A673 (cell line): ENCODE measurements at places on chromosomes 3 and 15. TPM values are rescaled to one million over a fixed set of nuclear protein-coding genes. Genes with fewer than 3 reads are reported as not detected.

DNA sequence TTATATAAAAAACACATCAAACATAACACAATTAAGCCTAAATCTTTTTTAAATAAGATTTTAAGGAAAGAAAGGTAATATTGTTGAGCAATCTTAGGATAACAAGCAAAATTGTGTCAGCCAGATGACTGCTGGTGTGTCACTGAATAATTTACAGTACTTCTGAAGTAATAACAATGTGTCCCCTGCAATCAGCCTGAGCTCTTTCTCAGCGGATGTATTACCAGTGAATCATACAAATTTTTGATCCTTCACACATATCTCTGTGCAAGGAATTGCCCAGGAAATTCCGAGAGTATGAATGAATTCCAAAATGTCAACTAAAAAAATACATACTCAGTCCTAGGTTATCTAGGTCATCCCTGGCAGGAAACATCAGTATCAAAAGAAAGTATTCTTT, 76.6 kb upstream of the PTX3 start:
- DNase-seq = peak; percentile 61
- no peaks in the 10 kb centered on the region for H3K4me1 ChIP-seq
- no peaks in the 10 kb centered on the region for H3K27me3 ChIP-seq
- no peak overlapping the region for H3K4me3 ChIP-seq
- no peaks in the 10 kb centered on the region for H3K36me3 ChIP-seq
- no peak overlapping the region for H3K27ac ChIP-seq

ALG3 gene
- total RNA-seq = 68.5 and 68.8 TPM in 2 replicates

UCN2 gene
- total RNA-seq = 0.49 and 0.81 TPM in 2 replicates

ABHD10 gene
- 39.7 and 40.7 TPM in 2 replicates for total RNA-seq

DNA sequence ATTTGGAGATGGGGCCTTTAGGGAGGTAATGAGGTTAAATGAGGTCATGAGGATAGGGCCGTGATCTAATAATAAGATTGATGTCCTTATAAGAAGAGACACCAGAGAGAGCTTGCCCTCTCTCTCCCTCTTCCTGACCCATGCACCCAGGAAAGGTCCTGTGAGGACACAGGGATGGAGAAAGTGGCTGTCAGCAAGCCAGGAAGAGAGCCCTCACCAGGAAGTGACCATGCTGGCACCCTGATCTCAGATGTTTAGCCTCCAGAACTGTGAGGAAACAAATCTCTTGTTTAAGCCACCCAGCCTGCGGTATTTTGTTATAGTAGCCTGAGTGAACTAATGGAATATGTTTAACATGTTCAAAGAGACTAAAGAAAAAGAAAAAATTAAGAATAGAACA, 15.3 kb upstream of the GNB5 start:
- H3K4me1 ChIP-seq = no peaks in the 10 kb centered on the region
- no peak overlapping the region for H3K4me3 ChIP-seq
- no peak for DNase-seq
- H3K27me3 ChIP-seq = no peaks in the 10 kb centered on the region

TMCO5A gene
- not detected in 2 replicates for total RNA-seq

GRCh38 chr3:66138336-66139313, 82.2 kb upstream of the SLC25A26 start:
- no peak overlapping the region for H3K27ac ChIP-seq
- no peaks in the 10 kb centered on the region for H3K27me3 ChIP-seq
- H3K36me3 ChIP-seq = no peaks in the 10 kb centered on the region
- peak; percentile 78 for DNase-seq
- peaks cover 7% of the 10 kb centered on the region for H3K4me1 ChIP-seq

HACD2 gene
- total RNA-seq = 45.4 and 49.3 TPM in 2 replicates

APOD gene
- total RNA-seq = 0.50 TPM in 1 of 2 replicates, not detected in the other

TMC3 gene
- not detected in 2 replicates for total RNA-seq

CFAP92 gene
- total RNA-seq = 0.26 TPM in 1 of 2 replicates, not detected in the other

DNA sequence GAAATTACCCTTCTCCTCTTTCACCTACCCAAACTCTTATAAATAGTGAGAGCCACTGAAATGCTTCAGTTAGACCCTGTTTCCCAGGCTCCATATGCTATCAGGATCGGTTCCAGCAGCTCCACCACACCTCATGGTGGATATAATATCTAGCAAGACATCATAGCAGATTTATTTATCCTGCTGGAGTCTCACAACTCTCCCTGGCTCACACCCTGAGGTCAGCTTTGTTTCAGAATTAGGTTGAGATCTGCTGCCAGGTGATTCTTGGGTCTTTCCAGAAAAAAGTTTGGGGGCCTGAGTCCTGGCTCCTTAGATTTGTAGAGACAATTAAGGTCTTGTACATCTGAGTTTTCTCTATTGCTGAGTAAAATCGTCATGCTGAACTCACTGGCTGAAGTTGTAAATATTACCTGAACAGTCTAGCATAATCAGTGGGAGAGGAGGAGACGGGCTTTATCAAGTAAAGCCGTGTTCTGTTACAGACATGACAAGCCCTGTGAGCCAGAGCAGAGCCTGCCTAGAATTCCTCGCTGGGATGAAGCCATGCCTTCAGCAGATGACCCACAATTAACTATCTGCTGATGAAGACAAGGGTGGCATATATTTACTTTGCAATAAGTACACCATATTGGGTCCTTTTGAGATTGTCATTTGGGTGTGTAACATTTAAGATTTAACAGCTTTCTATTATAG, 131.6 kb downstream of the STAC start:
- H3K36me3 ChIP-seq = no peaks in the 10 kb centered on the region
- no peaks in the 10 kb centered on the region for H3K4me1 ChIP-seq
- no peak for DNase-seq
- H3K27me3 ChIP-seq = no peaks in the 10 kb centered on the region

SLC7A14 gene
- total RNA-seq = not detected in 2 replicates

- no peaks in the 10 kb centered on the region for H3K36me3 ChIP-seq
- H3K4me1 ChIP-seq = no peaks in the 10 kb centered on the region
- H3K4me3 ChIP-seq = no peak overlapping the region
- DNase-seq = no peak
Measured at GRCh38 chr3:33063651-33064051, 33.3 kb downstream of the GLB1 start.

GRCh38 chr3:121718205-121718846, 31.2 kb downstream of the GOLGB1 start:
- H3K36me3 ChIP-seq = peaks cover 38% of the 10 kb centered on the region
- no peak overlapping the region for H3K4me3 ChIP-seq
- no peaks in the 10 kb centered on the region for H3K4me1 ChIP-seq

- H3K4me1 ChIP-seq = no peaks in the 10 kb centered on the region
- H3K4me3 ChIP-seq = no peak overlapping the region
- DNase-seq = no peak
- no peaks in the 10 kb centered on the region for H3K27me3 ChIP-seq
- no peak overlapping the region for H3K27ac ChIP-seq
- no peaks in the 10 kb centered on the region for H3K36me3 ChIP-seq
Measured at GRCh38 chr3:95595416-95596075, 1218.8 kb upstream of the EPHA6 start.

DNA sequence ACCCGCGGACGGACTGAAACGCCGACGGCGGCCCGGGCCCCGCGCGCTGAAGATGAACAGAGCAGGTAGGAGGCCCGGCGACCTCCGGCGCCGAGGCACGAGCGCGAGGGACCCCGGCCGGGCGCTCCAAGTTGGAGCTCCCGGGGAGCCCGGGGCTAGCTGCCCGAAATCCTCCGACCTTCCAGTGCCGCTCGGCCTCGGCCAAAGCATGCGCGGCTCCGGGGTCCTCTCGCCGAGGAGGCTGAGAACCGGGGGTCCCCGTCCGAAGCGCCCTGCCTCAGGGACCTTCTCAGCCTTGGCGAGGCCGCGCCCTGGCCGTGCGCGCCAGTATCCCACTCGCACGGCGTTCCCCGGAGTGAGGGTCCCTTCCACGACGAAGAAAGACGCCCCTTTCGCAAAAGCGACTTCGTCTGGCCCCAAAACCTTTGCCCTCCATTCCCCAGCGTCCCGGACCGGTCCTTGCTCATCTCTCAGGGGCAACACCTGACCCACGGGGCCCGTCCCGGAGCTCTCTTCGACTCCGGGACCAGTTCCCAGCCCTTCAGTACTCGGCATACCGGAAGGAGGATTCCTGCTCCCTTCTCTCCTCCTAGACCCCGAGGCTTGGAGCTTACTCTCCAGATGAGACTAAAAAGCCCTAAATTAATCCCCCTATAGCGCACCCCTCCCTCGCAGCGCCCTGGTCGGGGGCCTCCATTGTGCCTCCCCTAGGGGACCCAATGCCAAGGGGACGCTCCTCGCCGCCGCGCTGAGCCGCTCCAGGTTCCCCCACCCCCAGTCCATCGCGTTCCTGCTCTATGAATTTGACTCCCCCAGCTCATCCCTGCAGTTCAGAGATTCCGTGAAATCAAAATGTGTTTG, 7.7 kb upstream of the FGD5 start:
- H3K4me1 ChIP-seq = no peaks in the 10 kb centered on the region
- H3K4me3 ChIP-seq = no peak overlapping the region
- no peak overlapping the region for H3K27ac ChIP-seq
- H3K27me3 ChIP-seq = peaks cover 94% of the 10 kb centered on the region
- no peaks in the 10 kb centered on the region for H3K36me3 ChIP-seq
- DNase-seq = no peak

DNA sequence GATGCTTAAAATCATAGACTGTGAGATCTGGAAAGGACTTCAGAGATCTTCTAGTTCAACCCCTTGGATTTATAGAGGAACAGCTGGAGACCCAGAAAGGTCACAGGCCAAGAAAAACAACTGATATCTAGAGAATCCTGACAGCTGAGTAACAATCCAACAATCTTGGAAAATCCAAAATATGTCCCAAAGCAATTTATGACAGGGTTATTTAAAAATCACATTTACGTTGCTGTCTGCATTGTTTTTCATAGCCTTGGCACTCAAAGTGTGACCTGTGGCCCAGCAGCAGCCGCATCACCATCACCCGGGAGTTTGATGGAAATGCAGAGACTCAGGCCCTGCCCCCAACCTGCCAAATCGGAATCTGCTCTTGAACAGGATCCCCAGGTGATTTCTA, 78.8 kb downstream of the FBN1 start:
- peaks cover 11% of the 10 kb centered on the region for H3K4me1 ChIP-seq
- no peak for DNase-seq
- H3K27me3 ChIP-seq = no peaks in the 10 kb centered on the region
- H3K27ac ChIP-seq = no peak overlapping the region
- no peak overlapping the region for H3K4me3 ChIP-seq
- no peaks in the 10 kb centered on the region for H3K36me3 ChIP-seq

DNA sequence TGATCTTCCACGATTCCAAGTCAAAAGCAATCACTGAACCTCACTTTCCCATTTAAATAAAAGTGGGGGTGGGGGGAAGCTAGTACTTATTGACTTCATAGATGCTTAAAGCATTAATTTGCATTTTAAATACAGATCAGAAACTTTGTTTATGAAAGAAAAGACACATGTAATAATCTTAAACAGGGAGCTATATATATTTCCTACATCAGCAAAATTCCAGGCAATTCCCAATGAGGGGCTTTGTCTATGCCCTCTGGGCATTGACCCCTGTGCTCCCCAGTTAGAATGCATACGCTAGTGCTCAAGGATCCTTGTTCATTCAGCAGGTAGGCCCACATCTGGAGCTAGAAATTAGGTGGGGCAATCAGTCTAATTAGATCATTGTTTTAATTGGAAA, 20.0 kb downstream of the SERPINI2 start:
- no peaks in the 10 kb centered on the region for H3K4me1 ChIP-seq
- DNase-seq = no peak
- no peaks in the 10 kb centered on the region for H3K27me3 ChIP-seq

GRCh38 chr3:45187694-45188141, 38.4 kb downstream of the TMEM158 start:
- H3K4me1 ChIP-seq = peaks cover 18% of the 10 kb centered on the region
- no peak overlapping the region for H3K4me3 ChIP-seq
- H3K27ac ChIP-seq = no peak overlapping the region
- no peak for DNase-seq
